ENCODE measurements at places on chromosomes 3 and 15. TPM values are rescaled to one million over a fixed set of nuclear protein-coding genes. Genes with fewer than 3 reads are reported as not detected.

The PLIN1 gene
- total RNA-seq = under 0.01 TPM

The GASK1A gene
- 1.9 TPM for total RNA-seq

The ALCAM gene
- total RNA-seq = 194 TPM

The SAMD7 gene
- total RNA-seq = not detected

The THAP10 gene
- 3.4 TPM for total RNA-seq

The ASB14 gene
- not detected for total RNA-seq

The ZNF80 gene
- total RNA-seq = not detected

The FGF7 gene
- total RNA-seq = 236 TPM

The CFAP100 gene
- total RNA-seq = not detected

The ATP8B4 gene
- total RNA-seq = 0.19 TPM

The SLC27A2 gene
- total RNA-seq = under 0.01 TPM

The CCDC39 gene
- not detected for total RNA-seq

The LRTM1 gene
- total RNA-seq = not detected

The PGBD4 gene
- 1.9 TPM for total RNA-seq

The HRG gene
- not detected for total RNA-seq

The CPOX gene
- 50.6 TPM for total RNA-seq

The CD200R1 gene
- under 0.01 TPM for total RNA-seq

The CPB1 gene
- total RNA-seq = not detected

The TMEM62 gene
- total RNA-seq = 12.7 TPM

The LNP1 gene
- 5.9 TPM for total RNA-seq

The TNNC1 gene
- total RNA-seq = 2.5 TPM

The CATSPER2 gene
- 0.96 TPM for total RNA-seq

The IL20RB gene
- total RNA-seq = 0.38 TPM

The ABTB1 gene
- 9.2 TPM for total RNA-seq

The EAF2 gene
- total RNA-seq = 4.5 TPM

Data from regular cardiac myocyte (primary cell).